Stimulated activated CD4-positive, alpha-beta T cell treated with anti-CD3 and anti-CD28 coated beads, Interleukin-15, amount 100 ng/mL, for 1 hour (primary cell): ENCODE measurements at places on chromosomes 3 and 15.

DNA sequence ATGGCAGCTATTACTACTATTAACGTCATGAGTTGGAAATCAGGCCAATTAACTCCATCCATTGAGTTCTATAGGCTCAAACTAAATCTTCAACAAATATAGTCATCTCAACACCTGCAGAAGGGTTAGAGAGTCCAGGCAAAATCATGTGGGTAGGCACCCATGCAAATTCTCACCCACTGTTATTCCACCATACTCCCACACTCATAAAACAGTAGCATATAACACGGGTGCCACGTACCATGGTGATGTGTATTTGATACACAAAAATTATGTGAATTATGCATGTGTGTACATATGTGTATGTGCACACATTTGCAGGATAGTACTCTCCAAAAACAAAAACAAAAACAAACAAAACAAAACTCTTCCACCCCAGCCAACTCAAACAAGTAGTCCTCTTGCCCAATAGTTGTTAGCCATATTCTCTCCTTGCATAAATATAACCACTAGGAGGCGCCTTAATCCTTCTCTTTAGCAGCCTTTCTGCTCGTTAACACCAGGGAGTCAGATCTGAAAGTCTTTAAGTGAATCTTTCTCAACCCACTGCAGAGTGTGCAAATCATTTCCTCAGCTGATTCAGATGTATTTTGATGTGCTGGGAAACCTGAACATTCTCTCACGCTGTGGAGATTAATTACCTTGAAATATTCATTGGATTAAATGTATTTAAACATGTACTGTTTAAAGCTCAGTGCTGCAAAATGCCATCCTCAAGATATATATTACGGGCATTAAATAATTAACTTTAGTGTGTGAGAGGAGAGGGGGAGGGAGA lies 38.0 kb upstream of the COPB2 start:
- DNase-seq = no peak

DNA sequence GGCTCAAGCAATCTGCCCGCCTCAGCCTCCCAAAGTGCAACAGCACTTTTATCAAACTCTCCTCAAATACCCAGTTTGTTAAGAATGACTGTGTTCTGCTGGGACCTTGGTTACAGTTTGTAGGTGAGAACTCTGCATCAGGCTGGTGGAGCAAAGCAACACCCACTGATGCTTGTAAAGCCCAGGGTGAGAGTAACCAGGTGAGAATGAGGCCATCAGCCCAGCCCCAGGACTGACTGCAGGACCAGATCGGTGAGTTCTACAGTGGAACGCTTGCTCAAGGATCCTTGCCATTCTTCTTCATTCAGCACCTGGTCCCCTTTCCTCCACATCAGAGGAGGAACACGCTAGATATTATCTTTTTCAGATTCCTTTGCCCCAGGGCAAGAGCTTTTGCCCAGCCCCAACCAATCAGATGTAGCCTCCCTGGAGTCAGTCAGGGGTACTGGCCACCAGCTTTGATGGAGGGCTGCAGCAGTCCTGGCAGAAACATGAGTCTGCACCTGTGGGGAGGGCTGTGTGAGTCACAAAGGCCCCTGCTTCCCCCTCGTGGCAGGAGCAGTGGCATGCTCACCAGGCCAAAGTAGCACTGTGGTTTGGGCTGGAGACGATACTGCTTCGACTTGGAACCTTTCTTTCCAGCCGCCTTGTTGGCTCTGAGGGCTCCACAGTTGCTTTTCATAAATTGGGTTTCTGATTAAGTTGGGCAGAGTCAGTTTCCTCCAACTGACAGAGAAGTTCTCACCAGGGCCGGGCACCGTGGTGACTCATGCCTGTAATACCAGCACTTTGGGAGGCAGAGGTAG lies 3.5 kb upstream of the SHISA5 start:
- DNase-seq = peak; percentile 60

GRCh38 chr3:120854908-120855526 lies 53.0 kb upstream of the STXBP5L start:
- no peak for DNase-seq

- no peak for DNase-seq
Measured at GRCh38 chr15:93246266-93247242, 157.5 kb upstream of the RGMA start.

DNA sequence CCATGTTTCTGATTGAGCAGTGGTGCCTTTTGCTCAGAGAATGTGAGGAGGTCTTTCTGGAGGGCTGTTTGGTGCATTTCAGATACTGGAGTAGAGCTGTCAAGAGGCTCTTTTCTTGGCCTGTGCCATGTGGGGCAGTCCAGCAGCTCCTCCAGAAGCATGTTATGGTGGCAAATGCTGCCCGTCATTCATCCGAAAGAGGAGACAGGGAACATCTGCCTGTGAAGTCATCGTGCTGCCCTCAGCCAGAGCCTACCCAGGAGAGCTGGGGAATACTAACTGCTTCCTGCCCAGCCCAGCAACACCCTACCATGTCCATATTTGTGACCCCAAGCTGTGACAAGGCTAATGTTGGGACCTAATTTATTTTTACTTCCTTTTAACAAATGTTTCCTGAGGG lies 82.2 kb upstream of the SLC6A6 start:
- DNase-seq = no peak

GRCh38 chr3:185582871-185583270 lies 3.2 kb upstream of the SENP2 start:
- no peak for DNase-seq

- no peak for DNase-seq
Measured at GRCh38 chr3:99789011-99789721, 28.5 kb upstream of the CMSS1 start.

- DNase-seq = no peak
Measured at GRCh38 chr3:129593595-129594339, 12.7 kb downstream of the PLXND1 start.

DNA sequence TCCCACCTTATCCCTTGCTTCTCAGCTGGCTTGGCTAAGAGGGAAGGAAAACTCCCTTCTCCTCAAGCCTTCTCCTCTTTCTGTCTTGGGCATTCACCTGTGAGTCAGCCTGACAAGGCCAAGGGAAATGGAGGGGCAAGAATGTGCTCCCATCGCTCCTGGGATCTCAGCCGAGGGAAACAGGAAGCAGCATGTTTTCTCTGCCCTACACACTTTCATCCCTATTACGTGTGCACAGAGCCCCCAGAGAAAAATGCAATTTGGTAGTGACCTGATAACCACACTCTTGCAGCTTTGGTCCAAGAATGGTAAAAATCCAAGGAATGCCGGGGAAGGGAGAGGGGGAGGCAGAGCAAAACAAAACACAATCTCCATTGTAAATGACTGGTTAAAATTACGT lies 32.9 kb upstream of the MTMR10 start:
- DNase-seq = no peak

GRCh38 chr15:36814105-36814504 lies 234.7 kb downstream of the CDIN1 start:
- no peak for DNase-seq

- no peak for DNase-seq
Measured at GRCh38 chr3:177979703-177980102, 556.5 kb upstream of the KCNMB2 start.

DNA sequence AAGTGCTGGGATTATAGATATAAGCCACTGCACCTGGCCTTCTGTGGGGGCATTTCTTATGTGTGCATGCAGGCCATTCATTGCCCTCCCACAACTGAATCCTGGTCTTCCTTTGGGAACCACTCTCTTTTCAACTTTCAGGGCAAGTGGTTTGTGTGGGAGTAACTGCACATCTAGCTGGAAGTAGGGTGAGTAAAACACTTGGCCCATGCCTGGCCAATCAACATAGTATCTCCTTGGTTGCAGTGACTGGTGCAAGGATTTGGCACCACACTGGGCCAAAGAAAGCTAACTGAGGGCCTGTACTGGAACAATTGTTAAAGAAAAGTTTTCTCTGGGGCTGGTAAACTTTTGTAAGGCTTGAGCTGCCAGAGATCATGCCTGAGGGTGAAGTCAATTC lies 189.2 kb upstream of the FEZF2 start:
- DNase-seq = no peak

- no peak for DNase-seq
Measured at GRCh38 chr3:38960953-38961622, 90.7 kb downstream of the SCN11A start.

GRCh38 chr3:18079739-18080138 lies 337.3 kb upstream of the TBC1D5 start:
- DNase-seq = no peak

DNA sequence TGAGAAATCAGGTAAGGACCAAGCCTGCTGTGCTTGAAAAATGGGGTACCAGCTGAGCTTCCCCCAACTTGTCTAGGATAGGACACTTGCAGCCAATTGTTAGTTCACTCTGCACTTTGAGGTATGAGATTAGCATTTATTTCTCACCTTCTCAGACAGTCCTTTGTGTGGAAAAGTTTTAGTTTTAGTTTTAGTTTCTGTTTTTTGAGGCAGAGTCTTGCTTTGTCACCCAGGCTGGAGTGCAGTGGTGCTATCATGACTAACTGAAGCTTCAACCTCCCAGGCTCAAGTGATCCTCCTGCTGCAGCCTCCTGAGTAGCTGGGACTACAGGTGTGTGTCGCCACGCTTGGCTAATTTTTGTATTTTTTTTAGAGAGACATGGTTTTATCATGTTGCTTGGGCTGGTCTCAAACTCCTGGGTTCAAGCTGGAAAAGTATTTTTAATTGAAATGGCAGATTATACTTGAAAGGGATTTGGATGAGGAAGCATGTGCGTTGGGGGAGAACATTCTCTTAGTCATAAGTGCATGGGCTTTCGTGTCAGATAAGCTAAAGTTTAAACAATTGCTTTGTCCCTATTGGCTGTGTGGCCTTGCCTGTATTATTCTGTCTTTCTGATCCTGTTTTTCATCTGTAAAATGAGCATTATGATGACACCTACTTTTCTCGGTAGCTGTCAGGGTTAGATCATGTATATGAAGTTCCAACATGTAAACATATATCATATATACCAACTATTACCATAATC lies 25.2 kb upstream of the CCK start:
- DNase-seq = no peak

- no peak for DNase-seq
Measured at GRCh38 chr15:90929246-90930019, 2.9 kb downstream of the HDDC3 start.

- no peak for DNase-seq
Measured at GRCh38 chr15:28961391-28961790, 75.6 kb downstream of the APBA2 start.

DNA sequence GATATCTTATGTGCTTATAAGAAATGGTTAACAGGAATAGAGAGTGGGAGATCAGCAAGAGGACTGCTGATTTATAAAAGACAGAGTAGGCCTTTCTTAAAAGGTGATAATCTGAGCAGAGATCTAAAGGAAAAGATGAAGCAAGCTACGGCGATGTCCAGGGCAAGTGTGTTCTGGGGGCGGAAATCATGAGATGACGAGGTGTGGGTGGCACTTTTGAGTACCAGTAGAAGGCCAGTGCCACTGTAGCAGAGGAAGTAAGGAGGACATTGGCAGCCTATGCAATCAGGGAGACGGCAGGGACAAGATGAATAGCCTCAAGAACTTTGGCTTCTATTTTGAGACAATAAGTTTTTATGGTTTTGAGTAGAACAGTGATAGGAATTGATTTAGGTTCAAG lies 492.4 kb downstream of the FHIT start:
- no peak for DNase-seq

GRCh38 chr15:73021139-73021621 lies 31.1 kb upstream of the NEO1 start:
- no peak for DNase-seq

DNA sequence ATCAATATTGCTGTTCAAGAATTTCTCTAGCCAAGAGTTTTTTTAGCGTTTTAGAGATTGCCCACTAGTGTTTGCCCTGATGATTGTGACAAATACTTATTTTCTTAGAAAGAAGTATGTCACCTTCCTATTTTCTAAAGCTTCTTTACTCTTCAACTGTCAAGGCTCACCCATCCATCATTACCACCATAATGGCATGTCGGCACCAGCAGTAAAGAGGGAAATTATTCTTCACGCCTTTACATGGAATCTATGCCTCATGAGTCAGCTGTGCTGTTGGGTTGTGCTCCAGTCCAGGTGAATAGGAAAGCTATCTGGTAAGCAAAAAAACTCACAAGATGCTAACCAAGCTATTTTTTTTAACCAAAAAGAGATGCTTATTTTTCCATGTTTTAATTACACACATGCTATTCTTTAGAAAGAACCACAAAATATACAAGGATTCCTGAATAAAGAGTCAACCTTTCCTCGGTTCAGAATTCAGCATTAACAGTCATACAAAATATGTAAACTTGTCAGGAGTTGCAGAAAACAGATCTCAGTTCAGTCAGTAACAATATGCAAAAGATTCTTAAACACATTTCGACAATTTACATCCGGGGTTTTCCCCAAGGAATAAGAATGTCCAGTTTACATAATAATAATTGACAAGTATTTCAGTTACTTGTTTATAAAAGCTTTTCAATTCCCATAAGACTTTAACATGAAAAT lies 128.0 kb downstream of the ATP8B4 start:
- no peak for DNase-seq

- no peak for DNase-seq
Measured at GRCh38 chr3:45955017-45955647, 11.9 kb downstream of the CXCR6 start.

DNA sequence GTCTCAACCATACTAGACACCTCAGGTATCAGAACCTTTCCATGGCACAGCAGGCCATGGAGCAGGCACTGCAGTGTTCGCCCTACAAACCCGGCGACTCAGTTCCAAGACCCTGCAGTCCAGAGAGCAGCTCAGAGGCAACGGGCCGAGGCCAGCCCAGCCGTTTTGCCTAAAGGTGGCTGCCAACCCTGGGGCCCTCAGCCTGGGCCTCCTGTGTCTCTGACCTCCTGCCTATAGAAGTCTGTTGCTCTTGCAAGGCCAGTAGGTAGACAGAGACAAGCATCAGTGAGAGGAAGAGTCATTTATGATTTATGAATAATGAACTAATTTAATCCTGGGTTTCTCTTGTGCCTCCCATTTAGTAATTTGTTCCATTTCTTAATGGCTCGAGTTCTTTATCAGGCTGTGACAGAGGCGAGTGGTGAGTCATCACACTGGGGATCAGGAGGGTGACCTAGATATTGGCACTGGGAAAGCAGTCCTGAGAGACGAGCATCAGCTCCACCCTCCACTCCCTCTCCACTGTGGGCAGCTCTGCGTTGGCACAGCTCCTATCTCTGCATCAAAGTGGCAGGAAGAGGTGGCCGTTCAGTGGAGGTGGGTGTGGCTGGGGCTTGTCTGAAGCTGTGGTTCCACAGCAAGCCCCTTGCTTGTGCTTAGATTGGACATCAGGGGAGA lies 79.8 kb downstream of the ABHD5 start:
- DNase-seq = no peak

- DNase-seq = no peak
Measured at GRCh38 chr3:52606373-52607085, 70.1 kb downstream of the UQCC5 start.

- DNase-seq = no peak
Measured at GRCh38 chr3:170542704-170543103, 43.2 kb downstream of the SLC7A14 start.

DNA sequence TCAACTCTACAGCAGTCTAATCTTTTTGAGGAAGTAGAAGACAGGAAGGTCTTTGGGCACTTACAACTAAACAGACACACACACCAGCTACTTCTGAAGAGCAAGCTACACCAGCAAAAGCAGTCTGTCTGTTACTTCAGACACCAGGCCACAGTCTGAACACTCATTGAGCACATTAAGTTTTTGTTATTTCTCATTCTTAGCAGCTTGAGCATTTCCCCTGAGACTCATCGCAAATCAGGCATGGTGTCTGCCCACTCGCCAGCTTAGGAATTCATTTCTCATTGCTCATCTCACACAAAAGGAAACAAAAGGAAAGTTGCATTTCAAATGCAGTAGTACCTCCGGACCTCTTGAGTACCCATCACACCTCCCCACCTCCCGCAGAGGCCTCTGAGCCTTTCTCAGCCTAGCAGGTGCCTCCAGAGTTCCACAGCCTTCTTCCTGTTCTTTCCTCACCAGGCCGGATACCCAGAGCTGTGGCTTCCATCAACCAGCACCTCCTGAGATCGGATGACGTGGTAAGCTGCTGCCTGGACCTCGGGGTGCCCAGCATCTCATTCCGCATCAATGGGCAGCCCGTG lies 302.0 kb downstream of the RYR3 start:
- no peak for DNase-seq
